ENCODE measurements at places on chromosomes 5 and 9. TPM values are rescaled to one million over a fixed set of nuclear protein-coding genes. Genes with fewer than 3 reads are reported as not detected.

TMC1 gene
- 0.57 TPM for total RNA-seq

FAM151B gene
- 1.2 TPM for total RNA-seq

SLC25A2 gene
- total RNA-seq, result 0.42 TPM

CAVIN4 gene
- 0.59 TPM for total RNA-seq

CDKN2A gene
- total RNA-seq, result 89.7 TPM

TAF1L gene
- total RNA-seq, result not detected

TMEM252 gene
- total RNA-seq, result not detected

ANKRD33B gene
- 10.9 TPM for total RNA-seq

PCDHB6 gene
- total RNA-seq, result not detected

GTF2H2 gene
- 37.8 TPM for total RNA-seq

CYFIP2 gene
- 45.1 TPM for total RNA-seq

MLANA gene
- total RNA-seq, result not detected

BSPRY gene
- total RNA-seq, result 22.7 TPM

DNM1 gene
- total RNA-seq, result 12.0 TPM

OTULINL gene
- 8.8 TPM for total RNA-seq

TMEM171 gene
- 5.4 TPM for total RNA-seq

RHOBTB3 gene
- total RNA-seq, result 84.3 TPM

HSD17B3 gene
- total RNA-seq, result 0.37 TPM

TMEM174 gene
- not detected for total RNA-seq

LHX3 gene
- total RNA-seq, result not detected

ABLIM3 gene
- total RNA-seq, result 14.3 TPM

SAXO1 gene
- total RNA-seq, result not detected

MYOT gene
- not detected for total RNA-seq

PCDHA13 gene
- not detected for total RNA-seq

FBXL7 gene
- total RNA-seq, result 0.05 TPM

GPR151 gene
- not detected for total RNA-seq

SLC38A9 gene
- 12.6 TPM for total RNA-seq

STPG3 gene
- not detected for total RNA-seq

MARCOL gene
- not detected for total RNA-seq

IL13 gene
- not detected for total RNA-seq

CD74 gene
- 8.9 TPM for total RNA-seq

INSL6 gene
- total RNA-seq, result not detected

CSF1R gene
- total RNA-seq, result 0.17 TPM

CBY3 gene
- total RNA-seq, result not detected

S100Z gene
- total RNA-seq, result not detected

LCN15 gene
- 0.76 TPM for total RNA-seq

LCN1 gene
- not detected for total RNA-seq

RPS14 gene
- total RNA-seq, result 2,557 TPM

LMX1B gene
- total RNA-seq, result 11.3 TPM

AK8 gene
- 2.5 TPM for total RNA-seq

SURF6 gene
- 30.1 TPM for total RNA-seq

PCDHA9 gene
- not detected for total RNA-seq

PCDHA5 gene
- not detected for total RNA-seq

INSL4 gene
- not detected for total RNA-seq

HNRNPA0 gene
- 38.9 TPM for total RNA-seq

TOR2A gene
- total RNA-seq, result 12.0 TPM

SLC34A3 gene
- total RNA-seq, result 0.15 TPM

PTGR1 gene
- total RNA-seq, result 53.9 TPM

NR2F1-AS1 gene
- total RNA-seq, result 20.1 TPM

DND1 gene
- 2.3 TPM for total RNA-seq

SLC6A7 gene
- total RNA-seq, result not detected

TOR4A gene
- total RNA-seq, result 34.0 TPM

CCDC183 gene
- total RNA-seq, result 2.8 TPM

ZNF618 gene
- 13.5 TPM for total RNA-seq

FAM163B gene
- total RNA-seq, result not detected

ZBED3 gene
- total RNA-seq, result 12.7 TPM
